ENCODE measurements at places on chromosomes 6 and 20.

DNA sequence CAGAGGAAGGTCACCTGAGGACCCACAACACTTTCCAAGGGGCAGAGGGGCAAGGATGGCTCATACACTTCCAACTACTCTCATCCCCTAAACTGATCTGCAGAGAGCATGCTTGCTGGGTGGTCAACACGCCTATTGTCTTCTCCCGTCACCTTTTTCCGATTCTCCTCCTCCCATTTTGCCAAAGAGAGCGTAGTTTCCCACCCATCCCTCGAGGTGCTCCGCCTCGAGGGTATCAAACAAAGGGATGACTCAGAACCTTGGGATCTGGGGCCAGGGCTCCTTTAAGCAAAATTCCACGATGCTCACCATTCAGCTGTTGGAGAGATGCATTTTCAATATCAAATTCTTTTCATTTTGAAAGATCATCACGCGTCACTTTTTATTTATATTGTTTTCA lies 507.5 kb upstream of the SULF2 start:
- DNase-seq, result no peak

DNA sequence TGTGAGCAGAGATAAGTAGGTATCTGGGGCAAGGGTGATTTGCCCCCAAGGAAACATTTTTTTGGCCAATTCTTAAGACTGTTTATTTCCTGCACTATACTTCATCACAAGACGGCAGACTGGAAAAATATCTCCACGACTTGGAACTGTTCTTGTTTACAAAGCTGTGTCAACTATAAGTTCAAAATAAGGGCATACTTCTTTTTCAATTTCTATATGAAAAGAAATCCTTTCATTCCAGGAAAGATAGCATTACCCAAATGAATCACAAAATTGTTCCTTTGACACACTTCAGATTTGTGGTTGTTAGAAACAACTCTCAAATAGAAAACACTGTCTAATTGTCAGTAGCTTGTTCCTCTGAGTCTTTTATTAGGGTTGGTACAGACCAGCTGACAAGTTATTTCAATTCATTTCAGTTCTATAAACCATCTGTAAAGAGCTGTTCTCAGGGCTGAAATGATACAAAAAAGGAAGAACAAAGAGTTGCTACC lies 212.9 kb upstream of the PRDM1 start:
- DNase-seq, result no peak

GRCh38 chr6:12635813-12636212 lies 80.8 kb upstream of the PHACTR1 start:
- DNase-seq, result no peak

GRCh38 chr6:149890629-149891045 lies 7.3 kb downstream of the RAET1E start:
- DNase-seq, result no peak

DNA sequence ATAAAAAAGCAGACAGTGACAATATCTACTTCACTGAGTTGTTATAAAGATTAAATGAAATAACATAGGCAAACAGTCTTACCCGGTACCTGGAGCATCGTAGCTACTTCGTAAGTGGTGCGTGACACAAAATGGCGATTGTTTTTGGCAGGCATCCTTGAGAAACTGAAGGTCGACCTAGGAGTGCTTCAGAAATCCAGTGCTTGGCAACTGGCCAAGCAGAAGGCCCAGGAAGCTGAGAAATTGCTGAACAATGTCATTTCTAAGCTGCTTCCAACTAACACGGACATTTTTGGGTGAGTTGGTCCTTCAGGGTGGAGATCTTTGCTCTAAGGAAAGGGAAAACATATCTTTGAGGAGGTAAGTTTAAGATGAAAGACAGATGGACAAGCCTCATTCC lies 4.8 kb downstream of the BPIFA2 start:
- no peak for DNase-seq
